ENCODE measurements at places on chromosomes 4 and X.

DNA sequence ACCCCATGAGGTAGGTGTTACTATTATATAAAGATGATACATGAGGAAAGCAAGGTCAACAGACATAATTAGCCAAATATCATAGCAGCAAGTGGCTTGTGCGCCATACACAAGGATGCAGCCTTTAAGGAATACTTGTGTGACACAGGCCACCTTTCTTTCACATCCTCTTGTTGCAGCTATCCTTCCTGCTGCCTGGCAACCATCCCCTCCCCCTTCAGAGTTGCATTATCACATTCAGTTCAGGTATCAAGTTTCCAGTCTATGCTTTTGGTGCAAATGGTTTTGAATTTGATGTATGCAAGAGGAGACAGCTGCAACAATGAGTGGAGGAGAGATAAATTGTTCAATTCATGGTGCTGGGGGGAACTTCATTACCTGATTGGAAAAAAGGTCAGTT is 6.4 kb downstream of the ZCCHC18 start:
- no peak for DNase-seq

DNA sequence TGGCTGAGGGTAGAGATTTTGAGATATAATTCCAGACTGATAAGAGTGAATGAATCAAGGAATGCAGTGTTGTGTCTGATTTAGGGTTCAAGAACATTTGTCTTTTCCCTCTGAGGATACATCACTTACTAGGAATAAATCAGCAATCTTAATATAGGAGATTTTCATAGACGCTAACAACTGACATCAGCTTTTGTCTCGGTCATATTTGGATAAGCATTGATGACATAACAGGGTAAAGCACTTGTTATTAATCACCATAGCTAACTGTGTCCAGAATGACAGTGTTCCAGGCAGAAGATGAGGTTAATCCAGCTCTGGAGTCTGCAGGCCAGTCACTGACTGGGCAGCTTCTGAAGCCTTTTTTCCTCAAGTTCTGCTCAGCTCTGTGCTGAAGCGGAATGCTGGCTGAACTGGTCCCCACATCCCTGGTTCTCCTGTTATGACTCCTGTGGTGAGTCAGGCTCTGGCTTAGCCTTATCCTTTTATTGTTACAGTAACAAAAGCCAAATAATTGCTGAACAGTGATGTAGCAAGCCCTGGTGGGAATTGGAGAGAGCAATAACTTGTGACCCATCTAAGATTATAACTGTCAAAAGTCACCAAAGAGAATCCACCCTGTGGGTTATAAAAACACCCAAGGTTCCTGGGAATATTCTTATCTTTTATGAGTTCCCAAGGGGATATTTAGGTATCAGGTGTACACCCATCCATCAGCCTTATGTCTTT is 41.8 kb downstream of the FNIP2 start:
- DNase-seq: no peak

DNA sequence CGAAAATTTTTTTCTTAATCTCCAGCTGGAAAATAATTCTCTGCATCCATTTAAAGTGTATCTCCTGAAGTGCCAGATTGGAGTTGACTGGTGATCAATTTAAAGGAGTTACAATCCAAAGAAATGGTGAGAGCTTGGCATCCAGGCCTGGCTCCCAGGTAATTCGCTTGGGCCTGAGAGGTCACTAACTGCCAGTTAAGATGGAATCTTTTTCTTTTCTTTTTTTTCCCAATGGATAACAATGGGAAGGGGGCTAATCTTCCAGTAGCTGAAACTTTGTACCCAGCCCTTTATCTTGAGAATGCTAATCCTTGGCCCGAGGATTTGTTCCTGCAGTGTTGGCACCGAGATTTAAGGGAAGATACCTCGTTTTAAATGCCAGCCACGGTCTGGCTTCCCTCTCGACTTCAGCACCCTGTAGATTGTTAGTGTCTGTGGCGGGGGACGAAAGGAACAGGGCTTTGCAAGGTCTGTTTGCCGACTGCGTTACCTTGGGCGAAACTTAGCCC is 13.3 kb upstream of the PITX2 start:
- DNase-seq: no peak

- DNase-seq: peak; percentile 71
Observed at GRCh38 chrX:131752493-131753198, 208.8 kb downstream of the OR13H1 start.

- no peak for DNase-seq
Observed at GRCh38 chr4:26782830-26783202, 77.8 kb upstream of the STIM2 start.

- DNase-seq: peak; percentile 30
Observed at GRCh38 chr4:110087070-110087708, 111.2 kb downstream of the ELOVL6 start.

DNA sequence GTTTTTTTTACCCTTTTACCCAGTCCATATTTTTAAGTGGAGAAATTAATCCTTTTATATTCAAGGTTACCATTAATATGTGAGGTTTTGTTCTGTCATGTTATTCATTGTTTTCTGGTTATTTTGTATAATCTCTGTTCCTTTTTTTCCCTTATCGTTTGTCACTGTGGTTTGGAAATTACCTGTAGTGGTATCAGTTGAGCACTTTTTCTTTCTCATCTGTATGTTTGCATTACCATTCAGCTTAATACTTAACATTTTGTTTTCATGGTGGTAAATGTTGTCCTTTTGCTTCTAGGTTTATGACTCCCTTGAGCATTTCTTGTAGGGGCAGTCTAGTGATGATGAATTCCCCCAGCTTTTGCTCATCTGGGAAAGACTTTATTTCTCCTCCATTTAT is 6.6 kb downstream of the ETDC start:
- no peak for DNase-seq

GRCh38 chr4:118729287-118730286 is 44.4 kb downstream of the METTL14 start:
- DNase-seq: no peak

DNA sequence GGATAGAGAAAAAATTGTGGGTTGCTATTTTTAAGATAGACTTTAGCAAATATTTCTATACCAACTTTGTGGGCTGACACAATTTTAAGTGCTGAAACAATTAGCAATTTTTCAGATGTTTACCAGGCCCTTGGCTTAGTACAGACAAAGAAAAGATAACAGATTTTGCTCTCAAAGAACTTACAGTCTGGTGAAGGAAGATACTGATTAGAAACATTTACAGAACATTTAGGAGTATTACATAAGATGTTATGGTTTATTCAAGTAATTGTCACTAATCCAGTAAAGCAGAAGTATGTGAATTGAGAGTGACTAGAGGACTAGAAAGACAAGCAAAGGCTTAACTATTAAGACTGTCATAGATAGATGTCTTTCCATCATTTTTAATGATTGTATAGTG is 35.3 kb upstream of the NDUFC1 start:
- no peak for DNase-seq

- no peak for DNase-seq
Observed at GRCh38 chr4:83180431-83180968, 66.0 kb upstream of the PLAC8 start.

DNA sequence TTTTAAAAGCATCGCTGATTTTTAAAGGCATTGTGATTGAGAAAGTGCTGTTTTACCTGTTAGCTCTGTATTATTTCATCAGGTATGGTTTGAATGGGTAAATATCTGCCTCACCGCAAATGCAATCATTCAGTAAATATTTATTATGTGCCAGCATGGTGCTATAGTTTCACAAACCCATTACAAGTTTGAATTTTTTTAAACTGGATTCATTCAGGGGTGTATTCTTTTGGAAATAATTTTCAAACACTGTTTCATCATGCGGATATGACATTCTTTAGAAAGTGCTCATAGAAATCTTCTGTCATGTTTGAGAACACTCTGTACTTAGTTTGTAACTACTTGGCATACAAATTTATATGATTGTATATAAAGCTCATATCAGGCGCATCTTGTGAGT is 37.2 kb downstream of the LIMCH1 start:
- no peak for DNase-seq

- no peak for DNase-seq
Observed at GRCh38 chr4:188370777-188371176, 231.5 kb downstream of the TRIML1 start.

DNA sequence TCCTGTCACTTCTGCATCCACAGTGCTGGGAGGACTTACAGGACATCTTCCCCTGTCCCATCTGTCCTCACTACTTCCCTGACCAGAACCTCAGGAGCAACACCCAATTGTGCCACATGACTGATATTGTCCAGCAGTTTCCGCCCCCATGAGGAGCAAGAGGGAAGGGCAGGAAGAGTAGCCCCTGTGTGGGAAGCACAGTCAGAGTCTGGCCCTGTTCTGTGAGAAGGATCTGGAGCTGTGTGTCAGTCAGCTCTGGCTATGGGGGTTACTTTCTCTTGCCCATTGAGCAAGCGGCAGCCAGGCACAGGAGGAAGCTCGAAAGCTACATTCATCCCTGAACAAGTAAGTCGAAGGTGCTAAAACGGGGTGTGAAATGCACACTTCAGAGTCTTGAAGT is 14.8 kb upstream of the TRIM60 start:
- no peak for DNase-seq

GRCh38 chr4:126678618-126679017 is 954.1 kb upstream of the INTU start:
- DNase-seq: peak; percentile 45

DNA sequence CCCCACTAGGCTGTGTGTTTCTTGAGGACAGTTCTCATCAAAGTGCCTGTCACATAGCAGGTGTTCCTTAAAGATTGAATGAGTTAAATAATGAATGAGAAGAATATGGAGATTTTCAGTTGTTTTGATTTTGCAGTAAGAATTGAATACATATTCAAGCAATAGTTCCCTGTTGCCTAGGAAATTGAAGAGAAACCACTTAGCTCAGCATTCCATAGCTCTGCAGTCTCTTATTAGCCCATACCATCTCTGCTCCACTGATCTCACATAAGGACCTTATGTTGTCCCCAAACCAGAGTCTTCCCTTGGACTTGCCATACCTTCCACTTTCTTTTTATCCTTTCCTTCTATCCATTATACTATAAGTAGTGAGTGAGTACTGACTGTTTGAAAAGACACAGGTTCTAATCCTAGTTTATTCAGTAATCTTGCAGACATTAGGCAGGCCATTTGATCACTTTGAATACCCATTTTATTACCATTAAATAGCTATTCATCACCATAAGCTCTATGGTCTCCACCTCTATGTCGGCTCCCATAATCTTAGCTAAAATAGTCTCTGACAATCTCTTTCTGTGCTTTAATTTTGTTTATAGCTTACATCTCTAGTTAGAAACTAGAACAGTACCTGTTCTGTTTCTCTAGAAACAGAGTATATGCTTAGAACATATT is 1059.6 kb upstream of the SLIT2 start:
- no peak for DNase-seq

DNA sequence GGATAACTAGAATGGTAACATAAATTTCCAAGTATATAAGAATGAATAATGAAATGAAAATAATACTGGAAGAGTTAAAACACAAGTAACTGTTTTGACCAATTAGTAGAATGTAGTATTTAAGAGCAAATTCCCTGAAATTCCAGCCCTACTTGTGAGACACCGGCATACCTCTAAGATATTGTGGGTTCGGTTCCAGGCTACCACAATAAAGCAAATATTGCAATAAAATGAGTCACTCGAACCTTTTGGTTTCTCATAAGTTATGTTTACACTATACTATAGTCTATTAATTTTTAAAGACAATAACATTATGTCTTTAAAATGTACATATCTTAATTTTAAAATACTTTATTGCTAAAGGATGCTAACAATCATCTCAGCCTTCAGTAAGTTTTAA is 15.2 kb upstream of the IQCM start:
- no peak for DNase-seq

DNA sequence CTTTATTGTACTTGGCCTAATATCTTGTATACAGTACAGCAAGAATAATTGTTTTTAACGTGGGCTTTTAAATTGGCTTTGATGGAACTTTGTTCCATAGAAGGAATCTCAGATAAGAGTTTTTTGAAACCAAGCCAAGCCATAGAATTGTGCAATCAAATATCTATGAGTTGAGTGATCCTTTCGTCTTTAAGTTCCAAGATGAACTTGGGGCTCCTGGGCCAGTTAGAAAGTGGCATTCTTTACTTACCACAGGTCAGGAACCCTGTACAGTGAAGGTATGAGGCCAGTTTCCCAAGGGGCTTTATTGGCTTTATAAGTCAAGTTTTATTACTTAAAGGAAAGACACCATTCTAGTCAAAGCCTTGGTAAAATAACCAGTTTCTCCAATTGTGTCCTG is 2104.2 kb downstream of the PCDH7 start:
- DNase-seq: no peak

- no peak for DNase-seq
Observed at GRCh38 chrX:26672571-26672970, 456.6 kb downstream of the MAGEB5 start.

DNA sequence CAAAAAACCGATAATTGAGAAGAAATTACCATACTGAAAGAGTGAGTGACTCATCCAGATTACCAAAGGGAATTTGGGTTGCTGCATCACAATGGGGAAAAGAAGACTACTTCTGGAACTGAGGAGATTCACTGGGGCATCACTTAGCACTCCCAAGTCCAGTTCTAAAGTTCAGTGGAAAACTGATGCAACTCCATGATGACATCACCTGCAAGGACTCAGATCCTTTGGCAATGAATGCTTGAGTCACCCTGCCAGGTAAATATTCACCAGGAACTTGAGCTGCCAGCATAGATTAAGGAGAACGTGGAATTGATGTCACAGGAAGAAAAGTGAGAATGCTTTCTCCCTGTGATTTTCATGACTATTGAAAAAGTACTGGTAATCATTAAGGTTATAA is 32.0 kb upstream of the SMIM10L2A start:
- DNase-seq: no peak

- DNase-seq: no peak
Observed at GRCh38 chr4:142741995-142742394, 104.1 kb downstream of the INPP4B start.

- DNase-seq: no peak
Observed at GRCh38 chr4:84224522-84224921, 274.6 kb downstream of the NKX6-1 start.

GRCh38 chr4:11183356-11183740 is 245.3 kb downstream of the HS3ST1 start:
- no peak for DNase-seq

DNA sequence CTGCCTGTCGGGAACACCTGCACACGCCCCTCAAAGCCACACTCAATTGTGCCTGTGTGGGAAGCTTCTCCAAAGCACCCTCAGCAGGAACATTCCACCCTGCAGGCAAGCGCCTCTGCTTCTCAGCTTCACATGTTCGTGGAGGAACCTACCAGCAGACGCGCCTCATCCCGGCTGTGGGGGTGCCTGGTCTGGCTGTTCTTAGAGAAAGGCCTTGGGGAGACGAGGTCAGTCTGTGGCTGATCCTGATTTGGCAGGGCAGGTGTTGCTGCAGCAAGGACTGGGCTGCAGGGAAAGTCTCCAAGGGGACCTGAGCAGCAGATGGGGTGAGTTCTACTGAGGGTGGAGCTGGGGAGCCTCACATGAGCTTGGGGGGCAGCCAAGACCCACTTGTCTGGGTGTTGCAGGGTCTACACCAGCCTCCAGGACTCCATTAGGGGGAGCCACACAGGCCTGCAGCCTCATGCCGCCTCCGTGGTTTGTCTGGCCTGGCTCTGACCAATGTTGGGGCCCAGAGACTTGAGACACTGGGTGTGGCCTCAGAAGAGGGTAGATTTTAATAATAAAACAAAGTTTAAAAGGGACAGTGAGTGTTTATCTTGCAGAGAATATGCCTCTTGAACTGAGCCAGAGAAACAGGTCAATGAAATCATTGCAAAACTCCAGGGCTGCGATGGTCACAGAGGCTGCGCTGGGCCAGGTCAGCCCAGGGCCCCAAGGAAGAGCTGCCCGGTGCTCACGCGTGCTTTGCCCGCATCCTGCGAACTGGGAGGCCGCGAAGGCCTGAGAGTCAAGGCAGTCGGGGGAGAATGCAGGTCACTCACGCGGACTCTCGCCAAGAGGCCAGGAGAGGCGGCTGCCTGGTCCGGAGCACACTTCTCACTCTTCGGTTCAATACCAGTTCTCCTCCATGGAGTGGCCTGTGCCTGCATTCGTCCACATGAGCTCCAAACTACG is 21.1 kb downstream of the RNF212 start:
- DNase-seq: no peak

Data from DMS79 (cell line).